Ovary (tissue), 10 donors: ENCODE measurements at places on chromosomes 7 and 10. TPM values are rescaled to one million over a fixed set of nuclear protein-coding genes. Genes with fewer than 3 reads are reported as not detected.

DNA sequence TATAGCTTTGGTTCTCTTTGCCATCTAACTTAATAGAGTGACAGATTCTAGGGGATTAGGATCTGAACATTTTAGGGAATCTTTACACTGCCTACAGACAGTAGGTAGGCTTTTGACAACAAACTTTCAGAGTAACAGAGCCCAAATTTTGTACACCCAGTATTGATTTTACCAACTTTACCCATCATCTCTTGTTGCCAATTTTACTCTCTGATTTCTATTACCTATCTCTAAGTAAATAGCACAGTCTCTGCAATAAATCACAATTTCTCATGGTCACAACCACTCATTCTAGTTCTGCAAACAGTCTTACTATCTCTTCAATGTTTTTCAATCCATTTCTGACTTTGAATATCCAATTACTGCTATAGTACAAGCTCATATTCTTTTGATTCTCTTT lies 1097.6 kb upstream of the PHF14 start:
- no peak for DNase-seq

GRCh38 chr7:27030393-27031050 lies 65.3 kb downstream of the HOXA1 start:
- no peak for DNase-seq

- no peak for DNase-seq
Measured at GRCh38 chr7:73507556-73507955, 14.5 kb downstream of the BAZ1B start.

GRCh38 chr7:52911795-52912194 lies 123.6 kb upstream of the POM121L12 start:
- DNase-seq = no peak

- DNase-seq = no peak
Measured at GRCh38 chr10:96667401-96667800, 52.9 kb downstream of the PIK3AP1 start.

DNA sequence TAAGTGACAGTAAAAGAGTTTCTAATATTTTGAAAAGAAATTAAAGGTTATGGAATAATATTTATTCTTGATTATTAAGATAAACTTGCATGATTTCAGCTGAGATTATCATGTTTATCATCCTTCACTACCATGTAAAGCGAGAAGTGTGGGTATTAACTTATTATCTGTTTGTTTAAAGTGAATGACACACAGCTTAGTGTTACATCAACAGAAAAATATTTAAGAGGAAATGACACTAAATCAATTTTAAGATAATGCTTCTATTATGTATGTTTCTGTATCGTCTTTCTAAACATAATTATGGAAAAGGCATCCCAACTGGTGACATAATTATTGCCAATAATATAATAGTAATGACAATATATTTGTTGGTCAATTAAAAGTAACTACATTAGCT lies 213.1 kb downstream of the PCDH15 start:
- no peak for DNase-seq

GRCh38 chr7:45922810-45923209 lies 1.7 kb upstream of the IGFBP3 start:
- DNase-seq = no peak

DNA sequence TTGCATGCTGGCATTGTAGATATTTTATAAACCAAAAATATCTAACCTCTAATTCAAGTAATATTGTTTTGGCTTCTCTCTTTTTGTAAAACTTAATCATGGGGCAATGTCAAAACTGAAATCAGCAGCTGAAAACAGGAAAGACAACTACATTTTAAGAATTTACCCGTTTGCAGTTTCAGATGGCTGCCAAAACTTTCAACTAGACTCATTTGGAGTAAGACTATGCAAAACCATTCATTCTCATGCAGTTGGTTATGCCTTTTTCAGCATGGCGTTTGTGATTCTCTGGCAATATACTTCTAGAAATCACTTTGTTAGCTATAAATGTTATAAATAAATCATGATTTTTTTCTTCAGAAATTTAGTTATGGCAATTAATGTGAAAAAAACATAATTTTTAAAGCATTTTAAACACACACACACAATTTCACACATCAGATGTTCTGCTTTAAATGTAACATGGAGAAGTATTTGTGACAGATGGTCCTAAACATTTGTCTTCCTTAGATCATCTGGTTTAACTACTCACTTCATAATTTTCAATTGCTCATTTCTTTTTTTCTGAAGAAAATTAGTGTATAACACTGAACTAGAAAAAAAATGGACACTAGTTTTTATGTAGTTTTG lies 116.4 kb downstream of the ITGB8 start:
- DNase-seq = no peak

DNA sequence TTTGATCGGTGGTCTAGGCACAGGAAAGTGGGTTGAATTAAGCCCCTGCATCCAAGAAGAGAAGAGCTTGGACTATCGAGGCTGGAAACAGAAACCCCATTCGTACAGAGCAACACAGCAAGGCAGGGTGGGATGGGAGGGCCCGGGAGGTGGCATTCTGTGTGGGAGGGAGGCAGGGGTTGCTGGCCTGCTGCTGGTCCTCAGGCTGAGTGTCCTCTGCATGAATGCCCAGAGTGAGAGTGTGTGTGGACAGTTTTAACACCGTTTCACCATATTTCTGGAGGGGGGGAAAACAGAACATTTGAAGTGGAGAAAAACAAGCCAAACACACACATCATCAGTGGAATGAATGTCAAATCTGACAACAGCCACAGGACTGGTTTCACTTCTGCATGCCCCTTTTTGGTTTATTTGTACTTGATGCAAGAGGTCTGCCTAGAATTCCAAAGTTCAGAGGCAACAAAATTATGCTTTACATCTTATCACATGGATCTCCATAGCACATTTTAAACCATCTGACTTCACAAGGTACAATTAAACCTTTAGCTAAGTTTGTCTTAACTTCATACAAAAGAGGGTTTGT lies 11.1 kb upstream of the ENO4 start:
- DNase-seq = no peak

- no peak for DNase-seq
Measured at GRCh38 chr7:135283959-135284638, 50.5 kb downstream of the STRA8 start.

DNA sequence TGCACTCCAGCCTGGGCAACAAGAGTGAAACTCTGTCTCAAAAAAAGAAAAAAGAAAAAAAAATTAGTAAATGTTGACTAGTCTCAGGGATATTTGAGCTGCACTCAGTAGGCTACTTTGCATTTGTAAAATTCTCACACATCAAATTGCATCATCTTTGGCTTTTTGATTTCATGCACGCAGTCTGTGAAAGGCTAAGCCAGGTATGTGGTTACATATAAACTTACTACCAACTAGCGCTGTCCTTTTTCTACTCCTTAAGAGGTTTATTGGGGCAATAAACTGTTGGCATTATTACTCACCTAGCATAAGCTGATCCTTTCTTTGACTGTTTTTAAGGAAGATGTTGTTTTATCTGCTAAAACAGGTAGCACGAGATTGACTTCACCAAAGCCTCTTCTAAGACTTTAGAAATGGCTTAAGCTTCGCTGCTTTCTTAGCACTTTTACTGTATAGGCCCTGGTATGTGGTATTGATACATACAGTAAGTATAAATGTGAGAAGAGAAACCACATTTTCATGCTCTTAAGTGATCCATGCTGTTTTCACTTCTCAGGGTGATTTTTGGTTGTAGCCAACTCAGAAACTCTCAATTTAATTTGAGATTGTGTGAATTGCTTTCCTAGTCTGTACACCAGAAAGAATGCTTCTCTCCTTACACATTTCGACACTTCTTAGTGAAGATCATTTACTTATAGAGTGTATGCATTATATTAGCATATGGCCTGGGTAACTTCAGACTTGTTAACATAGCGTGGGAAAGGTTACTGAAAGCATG lies 323.9 kb downstream of the AUTS2 start:
- DNase-seq = no peak

GRCh38 chr7:104986628-104987259 lies 27.3 kb upstream of the KMT2E start:
- no peak for DNase-seq

DNA sequence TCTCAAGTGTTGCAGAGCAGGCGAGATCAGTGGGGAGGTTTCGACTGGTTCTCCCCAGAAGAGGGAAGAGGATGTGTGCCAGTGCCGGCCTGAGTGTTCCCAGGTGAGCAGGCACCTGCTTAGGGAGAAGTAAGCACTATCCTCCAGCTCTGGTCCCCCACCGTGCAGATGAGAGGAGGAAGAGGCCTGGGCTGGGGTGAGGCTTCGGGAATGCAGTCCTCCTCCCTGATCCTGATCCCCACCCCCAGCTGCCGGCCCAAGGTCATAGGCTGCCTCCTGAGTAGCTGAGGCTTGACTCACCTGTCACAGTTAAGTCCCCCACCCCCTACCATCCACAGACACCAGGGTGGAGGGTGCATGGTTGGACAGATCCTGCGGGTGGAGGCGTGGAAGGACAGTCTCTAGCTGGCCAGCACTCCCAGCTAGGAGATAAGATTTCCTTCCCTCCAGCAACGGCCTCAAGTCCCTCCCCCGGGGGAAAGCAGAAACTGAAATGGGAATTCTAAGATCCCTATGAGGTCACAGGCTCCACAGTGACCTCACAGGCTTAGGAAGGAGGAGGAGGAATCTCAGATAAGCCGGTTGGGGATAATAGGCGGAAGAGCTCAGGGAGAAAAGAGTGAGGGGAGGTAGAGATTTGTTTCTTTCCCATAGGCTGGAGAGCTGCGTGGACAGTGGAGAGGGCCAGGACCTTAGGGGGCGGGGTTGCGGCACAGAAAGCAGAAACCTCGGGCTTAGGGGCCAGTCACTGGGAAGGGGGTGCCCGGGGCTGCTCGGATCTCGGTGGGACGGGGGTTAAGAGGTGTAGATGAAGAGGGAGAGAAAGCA lies 1.0 kb downstream of the LRCH4 start:
- peak; percentile 69 for DNase-seq

- no peak for DNase-seq
Measured at GRCh38 chr10:9759596-9759995, 1258.1 kb upstream of the CELF2 start.

GRCh38 chr10:116465546-116465945 lies 37.9 kb downstream of the PNLIPRP3 start:
- no peak for DNase-seq

DNA sequence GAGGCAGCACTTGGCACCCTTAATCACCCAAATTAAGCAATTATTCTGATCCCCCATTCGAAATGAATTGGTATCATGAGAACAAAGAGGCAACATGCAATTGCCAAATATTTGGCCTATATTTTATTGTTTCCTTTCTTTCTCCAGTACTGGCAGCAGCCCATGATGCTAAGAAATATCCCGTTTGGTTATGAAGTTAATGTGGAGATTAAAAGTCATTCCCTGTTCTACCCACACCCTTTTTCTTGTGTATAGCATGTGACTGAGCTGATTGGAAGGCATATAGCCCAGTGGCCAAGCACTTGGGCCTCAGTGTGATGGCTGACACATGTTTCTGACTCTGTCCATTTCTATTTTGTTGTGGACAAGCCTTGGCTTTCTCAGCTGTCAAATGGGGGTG lies 692.3 kb upstream of the GALNT17 start:
- no peak for DNase-seq

DNA sequence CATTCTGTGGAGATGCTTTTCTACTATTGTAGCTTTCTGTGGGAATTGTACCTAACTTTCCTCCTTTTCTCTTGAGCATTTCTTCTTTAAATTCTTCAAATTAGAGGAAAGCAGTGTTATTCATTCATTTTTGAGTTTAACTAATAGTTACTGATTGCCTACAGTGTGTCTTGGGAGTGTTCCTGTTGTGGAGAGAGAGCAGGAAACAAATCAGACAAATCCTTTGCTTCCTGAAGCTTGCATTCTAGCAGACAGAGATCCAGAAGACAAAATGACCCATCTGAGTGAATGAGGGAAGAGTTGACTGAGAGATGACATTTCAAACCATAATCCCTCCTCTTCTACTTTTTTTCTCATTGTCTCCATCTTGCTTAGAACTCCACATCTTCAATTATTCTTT lies 170.4 kb downstream of the SUGCT start:
- DNase-seq = no peak

DNA sequence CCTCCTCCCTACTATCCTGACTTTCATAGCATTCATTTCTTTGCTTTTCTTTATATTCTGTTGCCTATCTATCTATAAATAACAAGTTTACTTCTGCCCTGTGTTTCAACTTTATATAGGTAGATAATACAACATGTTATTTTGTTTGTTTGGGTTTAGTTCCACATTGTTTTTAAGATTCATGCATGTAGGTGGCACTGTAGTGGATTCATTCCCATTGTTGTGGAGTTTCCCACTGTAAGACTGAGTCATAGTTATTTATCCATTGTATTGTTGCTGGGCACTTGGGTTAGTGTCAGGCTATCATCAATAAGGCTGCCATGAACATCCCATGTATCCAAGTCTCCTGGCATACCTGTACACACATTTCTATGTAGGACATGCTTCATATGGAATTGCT lies 127.7 kb downstream of the ARHGAP22 start:
- DNase-seq = no peak

DNA sequence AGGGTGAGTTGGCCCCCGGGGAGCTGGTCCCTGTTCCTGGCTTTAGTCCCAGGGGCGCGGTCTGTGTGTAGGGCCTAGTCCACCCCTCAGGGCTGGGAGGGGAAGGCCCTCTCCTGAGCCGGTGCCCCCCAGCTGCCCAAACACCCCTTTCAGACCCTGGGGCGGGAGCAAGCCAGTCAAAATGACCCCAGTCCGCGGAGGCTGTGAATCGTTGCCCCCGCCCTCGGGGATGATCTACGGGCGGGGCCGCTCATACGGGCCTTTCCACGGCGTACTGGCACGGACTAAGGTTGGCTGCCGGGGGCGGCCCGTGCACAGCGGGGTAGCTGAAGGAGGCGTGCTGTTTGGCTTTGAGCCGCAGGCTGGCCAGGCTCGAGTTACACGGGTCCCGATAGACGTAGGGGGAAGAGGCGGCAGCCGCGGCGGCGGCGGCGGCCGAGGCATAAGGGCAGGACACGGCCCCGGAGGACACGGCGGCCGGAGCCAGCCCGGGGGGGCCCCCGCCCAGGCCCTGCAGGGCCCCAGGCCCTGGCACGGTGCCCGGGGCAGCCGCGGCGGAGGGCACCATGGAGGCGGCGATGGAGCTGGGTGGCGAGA lies 4.3 kb downstream of the ELOVL3 start:
- DNase-seq = peak; percentile 47

DNA sequence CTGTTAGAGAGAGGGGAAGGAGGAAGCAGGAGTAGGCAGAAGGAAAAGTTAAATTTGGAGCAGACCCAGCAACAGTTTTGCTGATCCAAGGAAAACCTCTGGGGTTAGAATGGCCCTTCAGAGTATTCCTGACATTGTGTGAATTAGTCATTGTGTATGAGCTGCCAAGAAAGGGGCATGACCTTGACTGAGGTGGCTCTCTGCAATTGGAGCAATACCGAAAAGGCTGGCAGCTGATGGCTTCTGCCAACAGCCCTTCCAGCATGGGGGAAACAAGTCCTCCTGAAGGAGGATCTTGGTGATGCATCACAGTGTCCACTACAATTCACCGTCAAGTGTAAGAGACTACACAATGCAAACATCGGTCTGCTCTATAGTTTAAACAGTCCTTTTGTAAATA lies 20.6 kb upstream of the WASL start:
- no peak for DNase-seq

CTAGE15 gene
- total RNA-seq = not detected

ASAH2 gene
- 1.0 TPM for total RNA-seq

PODXL gene
- total RNA-seq = 43.6 TPM

VOPP1 gene
- 41.7 TPM for total RNA-seq

LRRC61 gene
- total RNA-seq = 27.1 TPM

FAM25A gene
- not detected for total RNA-seq

FOXP2 gene
- total RNA-seq = 13.1 TPM

MRLN gene
- total RNA-seq = not detected

ANKRD7 gene
- total RNA-seq = 1.1 TPM

EVX1 gene
- not detected for total RNA-seq

TNS3 gene
- total RNA-seq = 46.1 TPM
